T-helper 17 cell (primary cell): ENCODE measurements at places on chromosomes 7 and 10.

DNA sequence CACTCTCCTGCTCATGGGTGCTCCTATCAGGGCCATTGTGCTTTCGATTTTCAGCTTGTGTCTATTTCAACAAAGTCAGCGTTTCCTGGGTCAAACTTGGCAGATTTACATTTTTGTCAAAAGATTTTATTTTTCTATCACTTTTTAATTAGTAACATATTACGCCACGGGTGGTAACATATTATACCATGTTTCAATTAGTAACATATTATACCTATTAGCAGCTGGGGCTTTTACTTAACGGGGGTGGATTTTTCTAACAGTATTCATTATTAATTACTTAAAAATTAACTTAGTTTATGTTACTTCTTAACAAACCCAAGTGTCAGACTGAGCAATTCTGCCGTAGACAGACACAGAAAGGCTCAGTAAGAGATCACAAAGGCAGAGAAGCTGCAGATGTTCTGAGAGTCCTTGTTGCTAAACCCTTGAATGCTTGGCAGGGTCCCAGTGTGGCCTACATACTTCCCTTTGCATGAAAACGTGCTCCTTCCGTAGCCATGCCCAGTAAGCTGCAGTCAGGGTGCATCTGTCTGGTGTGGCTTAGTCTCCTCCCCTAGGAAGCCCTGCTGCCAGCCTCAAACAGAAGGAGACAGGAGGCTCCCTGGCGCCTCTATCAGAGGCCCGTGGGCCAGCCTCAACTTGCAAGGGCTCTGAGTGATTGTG is 263.1 kb upstream of the CXCL12 start:
- DNase-seq = no peak

DNA sequence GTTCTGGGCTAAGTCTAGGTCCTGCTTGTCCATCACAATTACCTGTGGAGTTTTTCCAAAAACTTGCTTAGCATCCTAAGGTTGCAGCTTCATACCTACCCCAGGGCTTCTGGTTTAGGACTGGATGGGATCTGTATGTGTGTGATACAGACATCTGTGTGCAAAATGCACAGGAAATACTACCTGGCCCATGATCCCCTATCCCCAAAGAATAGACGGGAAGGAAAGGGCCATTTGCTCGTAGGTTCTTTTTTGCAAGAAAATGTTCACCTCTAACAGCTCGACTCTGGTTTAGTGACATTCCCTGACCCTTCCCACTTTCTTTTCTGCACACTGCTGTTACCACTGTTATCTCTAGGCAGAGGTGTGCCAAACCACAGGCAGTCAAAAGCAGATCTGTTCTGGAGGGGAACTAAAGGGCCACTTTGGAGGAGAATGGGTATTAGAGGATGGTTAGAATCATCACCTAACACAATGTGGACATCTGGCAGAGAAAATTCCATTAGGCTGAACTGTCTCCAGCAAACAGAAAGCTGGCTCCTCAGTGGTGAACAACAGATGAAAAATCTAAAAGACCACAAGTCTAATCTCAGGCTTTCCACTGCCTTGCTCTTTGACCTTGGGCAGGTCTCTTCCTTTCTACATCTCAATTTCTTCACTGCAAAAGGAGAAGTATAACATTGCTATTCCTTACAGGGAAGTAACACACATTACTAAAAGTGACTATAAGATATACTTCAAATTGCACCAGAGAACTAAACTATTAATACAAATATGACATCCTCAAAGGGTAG is 107.4 kb downstream of the UBE2H start:
- no peak for DNase-seq

- DNase-seq = no peak
These were observed 427.0 kb downstream of the KCNMA1 start for GRCh38 chr10:77210645-77211044.

- no peak for DNase-seq
These were observed 8.4 kb upstream of the LYZL2 start for GRCh38 chr10:30637881-30638467.

- no peak for DNase-seq
These were observed 205.3 kb upstream of the ZNF32 start for GRCh38 chr10:43854007-43854406.

DNA sequence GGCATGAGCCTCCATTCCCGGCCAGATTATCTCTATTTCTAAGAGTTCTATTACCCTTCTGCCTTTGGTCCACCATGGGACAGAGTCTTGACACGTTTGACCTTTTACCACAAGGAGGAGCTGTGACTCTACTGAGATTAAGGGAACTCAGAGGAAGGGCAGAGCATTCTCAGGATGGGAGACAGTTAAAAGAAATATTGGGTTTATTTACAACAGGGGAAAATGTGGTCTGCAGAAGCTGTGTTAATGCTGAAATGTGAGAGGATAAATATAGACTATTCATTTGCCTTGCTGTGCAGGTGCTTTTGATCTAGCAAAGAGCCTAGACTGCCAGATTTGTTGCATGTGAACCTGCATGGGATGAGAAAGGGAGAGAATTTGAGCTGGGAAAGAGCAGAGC is 45.8 kb upstream of the PRSS58 start:
- DNase-seq = no peak

DNA sequence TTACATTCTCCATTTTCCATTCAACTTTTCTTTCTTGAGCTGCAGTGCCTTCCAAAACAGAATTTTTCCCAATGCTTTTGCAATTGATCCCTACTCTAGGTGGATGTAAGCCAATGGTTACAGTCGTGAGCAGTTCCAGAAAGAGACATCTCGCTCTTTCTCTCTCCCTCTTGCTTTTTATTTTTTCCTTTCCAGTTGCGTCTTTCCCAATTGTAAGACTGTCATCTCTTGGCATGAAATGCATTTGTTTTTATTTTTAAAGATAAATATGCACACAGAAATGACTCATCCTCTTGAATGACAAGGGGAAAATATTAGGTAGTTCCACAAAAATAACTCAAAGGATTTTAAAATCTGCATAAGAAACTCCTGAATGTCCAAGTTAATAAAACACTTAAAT is 25.1 kb downstream of the GLI3 start:
- no peak for DNase-seq

DNA sequence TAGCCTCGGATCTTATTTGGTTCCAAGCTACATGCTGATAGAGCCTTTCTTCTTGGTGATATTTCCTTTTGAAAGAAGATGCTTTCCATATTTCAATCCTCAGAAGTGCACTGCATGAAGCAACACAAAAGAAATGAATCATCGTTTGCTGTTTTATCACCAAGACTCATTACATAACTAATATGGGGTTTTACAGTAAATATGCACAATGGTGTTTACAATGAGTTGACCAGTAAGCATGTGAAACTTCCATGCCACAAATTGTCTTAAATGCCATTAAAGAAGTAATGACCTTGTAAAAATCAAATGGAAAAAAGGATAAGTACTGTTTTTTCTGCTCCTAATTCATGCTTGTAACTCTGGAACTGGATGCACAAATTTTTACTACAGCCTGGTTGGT is 1017.0 kb upstream of the GHITM start:
- DNase-seq = no peak

DNA sequence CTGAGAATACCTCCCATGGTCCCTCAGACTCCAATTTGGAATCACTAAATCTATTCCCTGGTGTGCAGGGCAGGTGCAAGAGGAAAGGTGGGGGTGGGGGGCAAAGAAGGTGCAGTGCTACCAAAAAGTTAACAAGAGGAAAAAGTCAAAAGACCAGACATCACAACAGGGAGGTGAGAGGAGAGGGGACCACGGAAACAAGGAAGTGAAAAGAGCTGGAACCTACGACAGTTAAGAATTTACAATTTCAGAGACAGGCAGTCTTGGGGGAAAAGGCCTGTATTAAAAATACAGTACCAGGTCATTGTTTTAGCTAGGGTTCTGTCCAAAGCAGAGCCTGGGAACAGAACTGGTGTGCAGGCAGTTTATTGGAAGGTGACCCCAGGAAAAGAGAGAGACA is 14.6 kb downstream of the ITGB1 start:
- no peak for DNase-seq

- DNase-seq = no peak
These were observed 1.0 kb downstream of the CACNA2D1 start for GRCh38 chr7:82442492-82443035.

DNA sequence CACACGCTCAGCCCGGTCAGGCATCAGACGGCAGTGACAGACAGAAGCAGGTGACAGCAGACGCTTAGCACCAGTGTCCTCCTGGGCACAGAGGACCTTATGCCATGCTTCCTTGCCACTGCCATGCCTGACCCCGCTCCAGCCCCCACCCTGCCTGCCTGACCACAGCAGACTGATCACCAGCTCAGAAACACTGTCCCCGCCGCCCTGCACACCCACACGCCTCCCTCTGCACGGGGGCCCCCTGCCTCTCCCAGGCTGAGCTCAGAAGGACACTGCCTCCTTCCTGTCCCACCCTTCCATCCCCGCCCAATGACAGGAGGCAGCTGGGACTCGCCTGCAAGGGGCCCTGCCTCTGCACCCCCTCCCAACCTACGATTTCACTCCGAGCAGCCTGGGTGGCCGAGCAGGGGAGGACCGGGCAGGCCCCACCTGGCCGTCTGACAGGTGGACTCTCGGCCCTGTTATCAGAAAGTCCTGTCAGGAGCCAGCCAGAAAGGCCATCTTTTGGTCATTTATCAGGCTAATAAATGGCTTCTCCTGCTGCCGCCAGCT is 183.4 kb downstream of the ELFN1 start:
- DNase-seq = no peak

DNA sequence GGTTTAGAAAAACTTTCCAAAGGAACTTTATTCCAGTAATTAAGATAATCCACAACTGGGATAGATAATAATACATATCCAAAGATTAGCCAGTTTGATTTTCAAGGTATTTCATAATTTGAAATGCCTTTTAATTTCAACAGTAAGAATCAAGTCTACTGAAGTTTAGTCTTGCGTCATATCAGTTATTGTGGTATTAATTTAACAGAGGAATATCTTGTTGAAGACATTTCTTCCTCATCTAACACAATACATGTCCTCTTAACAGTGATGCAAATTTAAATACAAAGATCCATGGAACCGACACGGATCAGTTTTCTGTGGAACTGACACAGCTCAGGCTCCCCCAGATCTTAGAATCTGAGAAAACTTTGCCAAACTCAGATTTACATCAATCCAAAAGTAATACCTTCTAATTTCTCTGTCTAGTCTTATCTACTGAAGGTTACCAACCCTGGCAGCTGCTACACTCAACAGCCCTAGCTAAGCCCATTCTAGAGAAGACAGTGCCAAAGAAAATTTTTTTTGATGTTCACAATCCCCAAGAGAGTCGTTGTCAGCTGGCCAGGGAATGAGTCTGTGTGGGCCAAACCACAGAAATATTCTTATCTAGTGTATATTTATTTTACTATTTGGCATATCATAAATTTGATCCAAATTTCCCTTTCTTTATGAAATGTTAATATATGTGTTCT is 365.2 kb upstream of the MEOX2 start:
- DNase-seq = no peak

DNA sequence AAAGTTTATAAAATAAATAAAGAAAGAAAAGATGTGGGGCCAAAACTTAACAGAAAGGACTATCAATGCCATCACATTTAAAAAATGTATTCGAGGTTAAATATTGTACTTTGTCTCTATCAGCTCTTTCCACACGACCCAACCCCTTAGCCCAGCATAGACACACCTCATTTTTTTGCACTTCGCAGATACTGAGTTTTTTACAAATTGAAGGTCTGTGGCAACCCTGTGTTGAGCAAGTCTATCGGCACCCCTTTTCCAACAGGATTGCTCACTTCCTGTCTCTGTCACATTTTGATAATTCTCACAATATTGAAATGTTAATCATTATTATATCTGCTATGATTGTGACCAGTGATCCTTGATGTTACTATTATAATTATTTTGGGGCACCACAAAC is 151.6 kb upstream of the TBX20 start:
- no peak for DNase-seq

DNA sequence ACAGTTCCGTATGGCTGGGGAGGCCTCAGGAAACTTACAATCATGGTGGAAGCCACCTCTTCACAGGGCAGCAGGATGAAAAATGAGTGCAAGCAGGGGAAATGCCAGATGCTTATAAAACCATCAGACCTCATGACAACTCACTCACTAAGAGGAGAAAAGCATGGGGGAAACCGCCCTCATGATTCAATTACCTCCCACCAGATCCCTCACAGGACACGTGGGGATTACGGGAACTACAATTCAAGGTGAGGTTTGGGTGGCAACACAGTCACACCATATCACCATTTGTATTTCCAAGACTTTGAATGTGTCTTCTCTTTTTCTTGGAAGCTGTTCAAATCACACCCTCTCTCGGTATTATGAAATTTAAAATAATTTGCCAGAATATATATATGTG is 80.1 kb downstream of the SEMA3D start:
- DNase-seq = no peak

- DNase-seq = no peak
These were observed 212.1 kb upstream of the KCND2 start for GRCh38 chr7:120060875-120061274.

DNA sequence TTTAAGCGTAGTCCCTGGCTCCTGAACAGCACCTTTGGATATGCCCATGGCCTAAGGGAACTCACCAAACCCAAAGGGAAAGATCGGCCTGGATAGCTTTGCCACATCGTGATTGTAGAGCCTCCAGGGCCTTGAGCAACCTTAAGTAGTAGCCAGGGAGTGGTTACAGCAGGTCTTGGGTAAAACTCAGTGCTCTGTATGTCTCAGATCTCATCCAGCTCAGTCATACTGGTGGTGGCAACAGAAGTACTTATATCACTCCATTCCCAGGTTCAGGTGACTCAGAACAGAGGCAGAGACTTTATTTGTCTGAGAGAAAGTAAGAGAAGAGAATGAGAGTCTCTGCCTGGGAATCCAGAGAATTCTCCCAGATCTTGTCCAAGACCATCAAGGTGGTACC is 39.1 kb upstream of the AASS start:
- no peak for DNase-seq

- no peak for DNase-seq
These were observed 212.6 kb upstream of the FZD8 start for GRCh38 chr10:35854661-35855060.

GRCh38 chr10:110547139-110547761 is 20.2 kb upstream of the SMC3 start:
- no peak for DNase-seq
